ENCODE measurements at places on chromosomes 6 and 20. TPM values are rescaled to one million over a fixed set of nuclear protein-coding genes. Genes with fewer than 3 reads are reported as not detected.

PAX1 gene
- total RNA-seq: not detected

OR2B6 gene
- total RNA-seq: not detected

CDSN gene
- not detected for total RNA-seq

TAGAP gene
- total RNA-seq: not detected

PNPLA1 gene
- total RNA-seq: not detected

MRPS26 gene
- total RNA-seq: 24.7 TPM

ID4 gene
- total RNA-seq: 11.1 TPM

GPR6 gene
- total RNA-seq: not detected

GRCh38 chr20:4607287-4607713, 114.4 kb upstream of the PRND start:
- peak; percentile 70 for DNase-seq

DNA sequence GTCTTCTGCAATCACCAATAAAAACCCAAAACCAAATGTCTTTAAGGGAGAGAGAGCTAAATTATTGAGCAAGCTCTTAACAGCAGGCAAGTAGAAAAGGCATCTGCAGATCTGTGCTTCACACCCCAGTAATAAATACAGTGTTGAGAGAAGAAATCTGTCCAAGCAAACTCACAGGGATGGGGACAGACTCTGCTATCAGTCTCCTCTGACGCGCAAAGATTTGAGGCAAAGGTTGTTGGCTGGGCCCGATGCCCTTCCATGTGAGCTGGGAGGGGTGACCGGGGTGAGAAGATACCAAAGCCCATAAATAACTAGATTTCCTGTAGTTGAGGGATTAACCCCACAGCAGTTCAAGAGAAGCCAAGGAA, 315.2 kb upstream of the SOX4 start:
- no peak for DNase-seq

DNA sequence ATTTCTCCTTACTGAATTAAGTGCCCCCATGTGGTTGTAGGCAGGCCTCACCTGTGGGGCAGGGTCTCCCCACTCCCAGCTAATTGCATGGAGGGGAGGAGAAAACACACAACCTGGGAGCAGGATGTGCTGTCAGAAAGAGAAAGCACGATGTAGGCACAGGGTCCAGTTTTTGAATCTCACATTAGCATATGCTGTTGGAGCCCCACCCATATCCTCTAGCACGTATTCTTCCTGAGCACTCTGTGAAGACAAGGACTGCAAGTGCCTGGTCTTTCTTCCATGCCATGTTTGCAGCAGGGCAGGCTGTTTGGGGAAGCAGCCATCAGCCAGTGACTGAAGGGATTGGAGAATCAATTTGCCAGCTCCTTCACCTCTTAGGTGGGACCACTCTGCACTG, 108.2 kb downstream of the CFAP61 start:
- no peak for DNase-seq

DNA sequence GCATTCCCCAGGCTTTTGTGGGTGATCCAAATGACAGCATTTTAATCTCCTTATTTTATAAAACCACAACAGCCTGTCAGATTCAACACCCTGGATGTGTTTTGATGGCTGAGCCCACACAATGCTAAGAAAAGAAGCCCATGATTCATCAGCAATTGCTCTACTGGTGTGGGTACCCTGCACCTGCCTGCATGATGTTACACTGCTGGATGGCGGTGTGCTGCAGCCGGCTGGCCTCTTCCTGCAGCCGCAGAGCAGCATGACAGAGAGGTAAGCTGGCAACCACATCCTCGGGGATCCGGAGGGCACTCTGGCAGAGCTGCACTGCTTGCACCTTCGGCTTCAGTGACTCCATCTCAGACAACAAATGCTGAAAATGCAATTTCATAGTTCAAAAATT, 327.5 kb downstream of the SYNE1 start:
- no peak for DNase-seq

DNA sequence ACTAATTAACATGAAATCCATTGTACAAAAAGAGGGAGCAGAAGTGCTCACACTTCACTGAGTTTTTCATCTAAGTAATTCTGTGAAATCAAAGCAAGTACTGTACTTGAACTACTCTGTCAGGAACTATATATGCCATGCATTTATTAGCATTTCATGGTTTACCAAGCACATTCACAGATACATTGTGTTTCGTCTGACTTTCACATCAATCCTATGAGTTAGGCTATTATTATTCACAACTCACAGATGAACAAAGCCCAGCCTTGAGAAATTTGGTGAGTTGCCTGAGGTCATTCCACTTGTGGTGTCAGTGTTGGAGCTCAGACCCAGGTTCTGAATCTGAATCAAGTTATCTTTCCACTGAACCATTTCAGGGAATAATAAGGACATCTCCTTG, 33.7 kb upstream of the TENT5A start:
- no peak for DNase-seq

DNA sequence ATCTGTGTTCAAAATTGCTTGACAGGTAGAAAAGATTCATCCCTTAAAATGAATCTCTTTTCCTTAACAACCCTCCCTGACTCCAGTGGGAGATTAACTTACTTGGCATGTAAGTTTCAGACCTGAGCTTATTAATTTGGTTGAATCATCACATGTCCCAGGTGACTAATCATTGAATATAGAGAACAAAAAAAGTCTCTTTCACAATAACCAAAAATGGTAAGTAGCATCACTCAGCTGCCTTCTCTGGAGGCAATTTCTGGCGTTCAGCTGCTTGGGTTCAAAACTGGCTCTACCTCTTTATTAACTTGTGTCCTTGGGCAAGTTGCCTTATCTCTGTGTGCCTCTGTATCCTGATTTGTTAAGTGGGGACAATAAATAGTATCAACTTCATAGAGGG, 2.9 kb downstream of the C6orf141 start:
- DNase-seq: peak; percentile 1

DNA sequence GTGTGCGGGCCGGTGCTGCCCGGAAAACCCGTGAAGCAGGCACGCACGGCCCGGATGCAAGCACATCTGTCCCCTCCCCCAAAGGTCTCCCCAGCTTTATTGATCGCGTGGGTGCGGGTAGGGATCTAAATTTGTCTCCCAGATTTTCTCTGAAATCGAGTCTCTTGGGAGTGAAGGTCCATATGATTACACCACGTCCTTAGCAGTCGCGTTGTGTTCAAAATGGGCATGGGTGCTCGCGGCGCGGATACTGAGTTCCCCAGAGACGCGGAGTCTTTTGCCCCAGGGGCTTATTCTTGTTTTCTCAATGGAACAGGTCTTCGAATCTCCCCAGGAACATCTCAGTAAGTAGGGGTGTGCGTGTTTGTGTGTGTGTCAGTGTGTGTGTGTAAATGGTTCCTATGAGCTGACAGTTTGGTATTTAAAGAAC, 2.8 kb upstream of the ZNF292 start:
- peak; percentile 16 for DNase-seq

- DNase-seq: no peak
Observed at GRCh38 chr6:21359926-21360325, 233.6 kb upstream of the SOX4 start.

GRCh38 chr20:62753626-62754025, 42.6 kb upstream of the MRGBP start:
- no peak for DNase-seq

DNA sequence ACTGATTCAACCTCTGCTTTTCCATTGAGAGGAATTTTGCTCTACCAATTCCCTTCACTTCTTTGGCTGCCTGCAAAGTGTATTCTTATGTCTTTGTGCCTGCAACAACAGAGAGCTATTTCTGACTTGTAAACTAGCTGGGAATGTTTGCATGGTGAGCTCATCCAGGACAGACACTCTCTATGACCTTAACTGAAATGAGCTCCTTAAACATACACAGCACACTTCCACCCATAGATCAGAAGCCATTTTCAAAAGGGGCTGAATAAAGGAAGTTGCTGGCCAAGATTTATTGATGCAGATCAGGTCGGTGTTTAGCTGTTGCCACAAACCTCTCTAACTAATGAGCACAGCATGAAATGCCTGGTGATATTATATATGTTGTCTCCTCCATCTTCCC, 377.7 kb downstream of the BTBD9 start:
- DNase-seq: peak; percentile 92

DNA sequence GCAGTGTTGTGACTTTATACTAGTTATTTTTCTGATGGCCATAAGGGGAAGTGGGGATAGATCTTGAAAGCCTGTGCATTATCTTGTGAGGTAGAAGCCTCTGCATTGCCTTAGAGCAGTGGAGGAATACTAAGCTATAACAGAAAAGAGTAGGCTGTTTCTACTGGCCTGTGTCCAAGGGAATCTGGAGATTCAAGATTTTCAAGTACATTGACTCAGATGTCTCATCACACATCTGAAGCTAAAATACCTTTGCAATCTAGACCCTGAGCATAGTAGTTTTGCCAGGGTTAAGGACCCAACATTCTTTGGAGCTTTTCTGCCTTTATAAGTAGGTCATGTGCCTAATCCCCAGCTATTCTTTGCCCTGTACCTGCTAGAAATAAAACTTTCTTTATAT, 272.3 kb downstream of the TENT5A start:
- peak; percentile 17 for DNase-seq

- peak; percentile 22 for DNase-seq
Observed at GRCh38 chr6:75368151-75368779, 83.7 kb upstream of the TMEM30A start.

GRCh38 chr6:110950440-110950839, 8.1 kb upstream of the GTF3C6 start:
- no peak for DNase-seq

- peak; percentile 16 for DNase-seq
Observed at GRCh38 chr6:73085443-73085871, 139.8 kb downstream of the KHDC1L start.

DNA sequence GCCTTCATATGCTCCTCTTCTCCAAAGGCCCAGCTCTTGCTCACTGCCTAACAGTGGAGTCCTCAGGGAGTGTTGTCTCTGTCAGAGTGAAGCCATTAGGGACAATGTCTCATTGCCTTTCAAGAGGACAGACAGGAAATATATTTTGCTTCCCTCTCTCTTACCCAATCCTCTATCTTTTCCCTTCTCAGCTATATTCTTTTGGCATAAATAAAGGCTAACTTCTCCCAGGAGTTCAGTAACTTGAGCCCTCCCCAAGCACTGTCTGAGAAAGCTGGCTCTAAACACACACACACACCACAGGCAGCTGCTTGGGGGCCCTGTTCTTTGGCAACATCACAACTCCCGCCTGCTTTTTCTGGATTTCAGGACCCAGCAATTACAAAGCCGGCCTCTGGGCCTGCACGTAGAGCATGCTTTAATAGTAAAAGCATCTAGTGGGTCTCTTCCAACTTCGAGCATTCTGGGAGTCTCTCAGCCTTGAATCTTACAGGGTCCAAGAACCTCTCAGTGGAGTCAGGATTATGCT, 34.7 kb upstream of the LAMA4 start:
- DNase-seq: peak; percentile 96

DNA sequence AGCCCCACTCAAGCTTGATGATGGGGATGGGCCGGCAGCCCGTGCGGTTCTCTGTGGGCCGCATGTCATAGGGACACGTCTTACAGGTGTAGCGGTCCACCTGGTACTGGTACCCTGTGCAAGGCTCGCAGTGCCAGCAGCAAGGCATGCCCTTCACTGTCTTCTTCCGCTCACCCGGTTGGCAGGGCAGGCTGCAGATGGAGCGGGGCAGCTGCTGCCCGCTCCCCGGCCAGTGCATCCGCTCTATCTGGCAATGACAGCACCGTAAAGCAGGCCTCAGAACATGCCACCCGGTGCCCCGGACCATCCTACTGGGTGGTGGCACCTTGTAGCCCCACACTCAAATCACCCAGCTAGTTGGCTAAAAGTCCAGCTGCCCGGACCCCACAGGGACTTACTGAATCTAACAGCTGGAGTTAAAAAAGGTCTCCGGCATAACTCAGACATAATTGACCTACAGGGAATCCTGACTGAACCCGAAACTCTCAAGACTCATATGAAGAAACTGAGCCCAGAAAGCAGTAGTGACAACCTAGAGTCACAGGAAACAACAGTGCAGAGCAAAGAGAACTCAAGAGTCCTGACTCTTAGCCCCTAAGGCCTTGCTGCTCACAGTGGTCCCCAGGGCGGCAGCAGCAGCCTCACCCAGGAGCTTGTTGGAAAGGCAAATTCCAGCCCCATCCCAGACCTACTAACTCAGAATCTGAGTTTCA, 109.4 kb downstream of the GRM4 start:
- DNase-seq: no peak

- DNase-seq: no peak
Observed at GRCh38 chr20:18988701-18989100, 175.1 kb downstream of the SCP2D1 start.

DNA sequence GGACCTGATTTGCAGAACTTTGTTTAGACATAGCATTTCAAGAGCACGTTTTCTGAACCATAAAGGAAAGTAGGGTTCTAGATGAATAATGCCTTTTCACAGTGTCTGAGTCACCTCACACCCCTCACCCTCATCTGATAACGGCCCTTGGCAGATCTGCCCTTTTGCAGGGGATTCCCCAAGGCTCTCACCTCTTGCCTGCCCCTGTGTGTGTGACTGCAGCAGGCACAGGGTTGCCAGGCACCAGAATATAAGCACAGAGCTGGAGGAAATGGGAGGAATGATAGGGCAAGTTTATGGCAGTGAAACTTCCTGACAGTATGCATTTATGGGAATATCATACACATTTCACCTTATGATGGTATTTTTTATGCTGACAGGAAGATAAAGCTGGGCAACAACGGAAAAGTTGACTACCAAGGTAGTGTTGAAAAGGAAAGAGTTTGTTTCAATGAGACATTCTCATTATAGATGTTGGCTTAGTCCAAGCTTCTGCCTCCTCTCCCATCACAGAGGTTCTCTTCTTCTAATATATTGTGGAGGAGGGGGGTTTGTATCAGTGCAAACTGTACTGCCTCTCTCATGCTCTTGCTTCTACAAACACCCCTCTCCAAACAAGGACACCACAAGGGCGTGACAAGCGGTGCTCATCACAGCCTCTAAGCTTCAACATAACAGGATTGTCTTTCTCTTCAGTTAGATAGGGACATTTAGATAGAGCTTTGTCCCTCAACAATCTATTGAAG, 101.5 kb upstream of the BACH2 start:
- DNase-seq: peak; percentile 32

GRCh38 chr6:38646166-38646878, 6.6 kb upstream of the BTBD9 start:
- peak; percentile 16 for DNase-seq

DNA sequence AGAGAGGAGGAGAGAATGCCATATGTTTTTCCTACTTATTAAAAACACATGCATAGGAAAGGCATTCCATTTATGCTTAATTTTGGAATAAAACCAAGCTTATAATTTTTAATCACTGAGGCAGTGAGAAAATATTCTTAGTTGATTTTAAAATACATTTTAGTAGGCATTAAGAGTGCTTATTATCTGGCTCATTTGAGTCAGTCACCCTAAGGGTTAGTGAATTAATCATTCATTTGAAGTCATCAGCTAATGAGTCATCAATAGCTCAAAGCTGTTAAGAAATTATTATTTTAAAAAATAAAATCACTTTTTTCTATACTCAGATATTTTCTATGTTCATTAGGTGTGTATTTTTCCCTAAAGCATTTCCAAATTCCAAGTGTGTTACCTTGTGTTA, 81.6 kb downstream of the TMEM200A start:
- DNase-seq: no peak

DNA sequence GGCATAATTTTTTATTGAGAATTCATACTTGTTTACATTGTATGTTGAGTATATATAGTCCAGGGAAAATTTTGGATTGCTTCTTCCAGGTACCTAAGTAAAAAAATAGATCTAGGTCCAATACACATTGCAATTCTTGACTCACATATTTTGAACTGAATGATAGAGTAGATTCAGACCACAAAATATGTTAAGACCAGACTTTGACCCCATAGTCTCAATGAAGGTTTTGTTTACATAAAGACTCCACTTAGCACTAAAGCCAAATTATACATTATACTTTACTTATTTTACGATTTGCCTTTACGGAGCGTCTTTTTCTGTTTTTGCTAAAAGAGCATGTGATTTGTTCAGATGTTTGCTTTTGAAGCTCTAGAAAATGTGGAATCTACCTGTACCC, 144.1 kb upstream of the PTCHD4 start:
- no peak for DNase-seq

Measured in IMR-90 (cell line).